ENCODE measurements at places on chromosomes 12 and 14. TPM values are rescaled to one million over a fixed set of nuclear protein-coding genes. Genes with fewer than 3 reads are reported as not detected.

DNA sequence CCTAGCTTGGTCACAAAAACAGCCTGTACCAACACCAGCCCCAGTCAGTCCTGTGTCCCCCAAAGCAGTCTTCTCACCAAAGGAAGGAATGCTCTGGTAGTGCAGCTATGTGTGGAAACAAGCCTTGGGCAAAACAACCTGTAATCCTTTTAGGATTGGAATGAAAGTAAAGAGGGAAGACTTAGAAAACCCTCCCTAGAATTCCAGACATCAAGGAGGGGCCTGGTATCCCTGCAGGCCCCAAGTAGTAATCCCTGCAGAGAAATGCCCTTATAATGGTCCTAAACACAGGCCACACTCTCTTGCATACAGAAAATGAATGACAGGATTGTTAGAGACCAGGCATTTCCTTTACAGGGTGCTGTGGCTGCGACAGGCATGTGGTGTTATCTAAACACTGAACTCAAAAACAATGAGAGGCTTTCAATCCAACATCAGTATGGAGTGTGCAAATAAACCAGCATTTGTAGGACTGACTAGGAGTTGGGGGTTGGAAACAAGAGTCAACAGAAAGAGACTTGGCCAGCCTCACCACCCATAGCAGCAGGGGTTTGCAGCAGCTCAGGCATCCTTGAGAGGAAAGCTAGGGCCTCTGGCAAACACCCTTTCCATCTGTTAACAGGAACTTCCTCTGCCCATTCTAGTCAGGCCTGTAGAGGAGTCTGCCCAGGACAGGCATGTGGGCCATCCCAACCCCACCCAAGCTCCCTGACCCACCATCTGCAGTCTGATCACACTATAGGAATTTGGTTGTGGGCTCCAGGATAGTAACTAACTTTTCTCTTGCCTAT lies 59.1 kb downstream of the DCAF5 start:
- no peaks in the 10 kb centered on the region for H3K4me1 ChIP-seq
- no peak for DNase-seq
- no peak overlapping the region for H3K4me3 ChIP-seq
- peaks cover 7% of the 10 kb centered on the region for H3K36me3 ChIP-seq
- H3K27ac ChIP-seq: no peak overlapping the region

DNA sequence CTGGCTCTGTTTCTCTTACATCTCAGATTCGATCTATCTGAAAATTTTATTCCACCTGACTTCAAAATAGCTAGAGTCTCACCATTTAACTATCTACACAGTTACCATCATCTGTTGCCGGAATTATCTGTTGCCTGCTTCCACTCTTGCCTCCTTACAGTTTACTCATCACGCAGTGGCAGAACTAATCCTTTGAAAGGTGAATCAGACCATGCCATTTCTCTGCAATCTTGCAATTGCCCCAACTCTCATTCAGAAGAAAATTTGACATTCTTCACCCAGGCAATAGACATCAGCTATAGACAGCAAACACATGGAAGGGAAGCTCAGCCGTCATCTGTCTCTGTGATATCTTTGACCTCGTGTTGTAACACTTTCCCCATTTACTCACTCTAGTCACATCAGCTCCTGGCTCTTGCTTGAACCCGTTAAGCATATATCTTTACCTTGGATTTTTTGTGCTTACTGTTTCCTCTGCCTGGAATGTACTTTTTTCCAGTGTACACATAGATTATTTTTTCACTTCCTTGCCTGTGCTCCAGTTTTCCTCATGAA lies 85.5 kb downstream of the PDE3A start:
- H3K4me1 ChIP-seq: peaks cover 2% of the 10 kb centered on the region
- H3K27me3 ChIP-seq: no peaks in the 10 kb centered on the region
- H3K4me3 ChIP-seq: no peak overlapping the region
- no peaks in the 10 kb centered on the region for H3K36me3 ChIP-seq
- no peak overlapping the region for H3K27ac ChIP-seq

DNA sequence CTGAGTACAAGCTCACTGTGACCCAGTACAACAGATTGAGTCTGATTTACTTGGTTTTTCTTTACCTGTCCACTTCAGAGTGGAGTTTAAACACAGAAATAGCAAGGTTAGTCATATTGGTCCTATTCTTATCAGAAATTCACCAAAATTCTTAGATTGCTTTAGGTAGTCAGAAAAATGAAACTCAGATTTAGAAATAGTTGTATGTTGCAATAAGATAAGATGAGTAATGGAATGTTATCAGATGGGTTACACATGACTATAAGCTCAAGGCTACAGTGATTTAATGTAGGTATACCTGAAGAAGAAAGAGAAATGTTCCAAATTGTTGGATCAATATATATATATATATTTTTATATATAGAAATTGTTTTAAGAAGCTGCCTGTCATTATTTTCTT lies 524.1 kb downstream of the LRFN5 start:
- no peaks in the 10 kb centered on the region for H3K27me3 ChIP-seq
- H3K4me1 ChIP-seq: no peaks in the 10 kb centered on the region
- DNase-seq: no peak
- no peak overlapping the region for H3K27ac ChIP-seq

DNA sequence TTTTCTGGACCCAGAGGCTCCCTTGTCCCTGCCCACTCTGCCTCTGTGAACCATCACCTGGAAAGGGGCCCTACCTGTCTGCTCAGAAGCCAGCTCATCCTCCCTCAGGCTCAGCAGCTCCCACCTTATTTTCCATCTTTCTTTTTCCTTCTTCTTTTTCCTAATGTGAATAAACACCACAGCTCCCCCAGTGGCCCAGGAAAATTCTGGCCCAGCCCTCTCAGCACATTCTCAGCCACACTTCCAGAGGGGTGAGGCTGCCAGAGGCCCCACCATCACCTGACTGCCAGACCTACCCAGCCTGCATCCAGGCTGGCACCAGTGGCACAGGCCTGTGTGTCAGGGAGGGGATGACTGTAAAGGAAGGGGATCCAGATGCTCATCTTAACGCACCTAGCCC lies 23.0 kb downstream of the ZFHX2 start:
- no peak overlapping the region for H3K4me3 ChIP-seq
- peak; percentile 49 for DNase-seq
- H3K36me3 ChIP-seq: peaks cover 70% of the 10 kb centered on the region
- no peaks in the 10 kb centered on the region for H3K4me1 ChIP-seq
- H3K27me3 ChIP-seq: no peaks in the 10 kb centered on the region

GRCh38 chr14:71165121-71166031 lies 258.1 kb downstream of the PCNX1 start:
- H3K4me3 ChIP-seq: no peak overlapping the region
- no peaks in the 10 kb centered on the region for H3K4me1 ChIP-seq
- H3K27ac ChIP-seq: no peak overlapping the region

DNA sequence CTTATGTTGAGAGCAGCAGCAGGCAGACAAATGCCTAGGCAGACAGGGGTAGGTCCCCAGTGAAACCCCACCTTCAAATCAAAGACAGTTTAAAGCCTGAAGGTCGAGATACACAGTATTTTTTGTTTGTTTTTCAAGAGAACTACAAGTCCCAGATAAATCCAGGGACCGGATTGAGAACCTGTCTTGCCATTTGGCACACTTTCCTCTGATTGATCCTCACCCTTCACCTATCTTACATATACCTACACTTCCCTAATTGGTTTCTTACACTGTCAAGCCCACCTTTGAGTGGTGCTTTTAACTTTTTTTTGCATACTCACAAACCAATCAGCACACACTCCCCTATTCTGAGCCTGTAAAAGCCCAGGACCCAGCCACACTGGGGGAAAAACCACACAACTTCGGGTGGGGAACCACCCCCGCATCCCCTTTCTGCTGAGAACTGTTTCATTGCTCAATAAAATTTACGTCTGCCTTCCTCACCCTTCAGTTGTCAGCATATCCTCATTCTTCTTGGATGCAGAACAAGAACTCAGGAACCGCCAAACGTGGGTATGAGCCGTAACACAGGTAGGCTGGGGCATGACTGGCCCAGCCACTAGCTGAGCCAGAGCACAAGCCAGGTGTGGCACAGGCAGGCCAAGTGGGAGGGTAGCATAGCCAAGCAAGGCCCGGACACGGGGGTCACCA lies 11.1 kb downstream of the DICER1 start:
- H3K27ac ChIP-seq: no peak overlapping the region
- DNase-seq: no peak
- peaks cover 3% of the 10 kb centered on the region for H3K36me3 ChIP-seq
- no peaks in the 10 kb centered on the region for H3K27me3 ChIP-seq
- H3K4me3 ChIP-seq: no peak overlapping the region

GRCh38 chr14:53516261-53516774 lies 363.2 kb upstream of the DDHD1 start:
- no peaks in the 10 kb centered on the region for H3K4me1 ChIP-seq
- no peak overlapping the region for H3K4me3 ChIP-seq
- no peak overlapping the region for H3K27ac ChIP-seq
- H3K36me3 ChIP-seq: no peaks in the 10 kb centered on the region

GRCh38 chr14:74203639-74204038 lies 35.6 kb upstream of the VSX2 start:
- no peak for DNase-seq
- H3K36me3 ChIP-seq: peaks cover 8% of the 10 kb centered on the region
- H3K4me1 ChIP-seq: no peaks in the 10 kb centered on the region
- no peak overlapping the region for H3K27ac ChIP-seq
- H3K27me3 ChIP-seq: no peaks in the 10 kb centered on the region
- H3K4me3 ChIP-seq: no peak overlapping the region

DNA sequence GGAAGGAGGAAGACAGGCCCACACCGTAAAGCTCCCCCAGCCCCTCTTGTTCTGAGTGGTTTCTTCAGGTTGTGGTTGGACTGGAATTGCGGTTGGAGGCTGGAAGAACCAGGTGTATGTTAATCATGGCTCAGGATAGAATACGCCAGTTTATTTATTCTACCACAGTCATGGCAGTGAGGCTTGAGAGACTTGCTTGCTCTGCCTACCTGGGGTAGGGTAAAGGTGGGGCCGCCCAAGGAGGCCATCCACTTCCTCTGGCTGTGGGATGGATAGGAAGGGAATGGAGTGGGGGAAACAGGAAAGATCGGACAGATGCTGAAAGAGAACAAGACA lies 8.1 kb downstream of the SHMT2 start:
- H3K4me1 ChIP-seq: no peaks in the 10 kb centered on the region
- H3K4me3 ChIP-seq: peak overlapping the region; percentile 72
- peaks cover 56% of the 10 kb centered on the region for H3K27me3 ChIP-seq
- no peak for DNase-seq

DNA sequence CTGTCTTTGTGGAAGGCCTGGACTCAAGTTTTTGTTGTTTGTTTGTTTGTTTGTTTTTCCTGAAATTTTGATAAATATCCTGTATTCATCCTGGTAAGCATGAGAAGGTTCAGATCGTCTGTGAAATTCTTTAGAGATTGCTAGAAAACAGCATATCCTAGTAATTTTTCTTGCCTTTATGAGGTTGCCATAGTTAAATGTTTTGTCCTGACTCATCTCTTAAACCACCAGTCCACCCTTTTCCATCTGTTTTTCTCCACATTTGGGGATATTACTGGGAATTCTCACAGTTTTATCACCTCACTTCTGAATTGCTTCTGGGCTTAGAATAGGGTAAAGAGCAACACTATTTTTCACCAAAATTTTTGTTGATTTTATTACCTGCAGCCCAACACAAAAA lies 248.3 kb downstream of the FBXL14 start:
- H3K36me3 ChIP-seq: peaks cover 4% of the 10 kb centered on the region
- no peak overlapping the region for H3K27ac ChIP-seq
- no peak overlapping the region for H3K4me3 ChIP-seq
- DNase-seq: no peak

- H3K4me3 ChIP-seq: no peak overlapping the region
- no peaks in the 10 kb centered on the region for H3K27me3 ChIP-seq
- H3K27ac ChIP-seq: no peak overlapping the region
- DNase-seq: no peak
Observed at GRCh38 chr14:35159742-35160409, 37.5 kb downstream of the PRORP start.

DNA sequence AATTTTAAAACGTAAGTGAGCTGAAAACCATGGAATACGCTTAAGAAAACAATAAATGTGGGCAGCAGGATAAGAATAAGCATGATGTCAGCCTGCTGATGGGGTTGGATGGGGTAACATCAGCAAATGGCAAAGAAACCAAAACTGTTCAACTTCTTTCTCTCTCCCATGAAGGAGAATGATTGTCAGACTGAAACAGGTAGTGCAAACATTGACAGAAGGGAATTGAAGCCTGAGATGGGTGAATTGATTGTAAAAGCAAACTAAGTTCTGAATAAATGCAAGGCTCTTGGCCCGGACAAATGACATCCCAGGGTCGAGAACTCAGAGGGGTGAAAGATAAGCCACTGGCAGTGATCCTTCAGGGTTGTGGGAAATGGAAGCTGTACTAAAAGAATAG lies 182.6 kb downstream of the ETV6 start:
- DNase-seq: no peak
- H3K27ac ChIP-seq: no peak overlapping the region
- H3K27me3 ChIP-seq: no peaks in the 10 kb centered on the region
- H3K4me3 ChIP-seq: no peak overlapping the region

GRCh38 chr12:26297396-26298070 lies 102.2 kb downstream of the SSPN start:
- no peak for DNase-seq
- no peaks in the 10 kb centered on the region for H3K36me3 ChIP-seq
- H3K4me1 ChIP-seq: no peaks in the 10 kb centered on the region
- H3K27me3 ChIP-seq: no peaks in the 10 kb centered on the region

GRCh38 chr12:49415521-49415970 lies 48.3 kb downstream of the SPATS2 start:
- H3K36me3 ChIP-seq: no peaks in the 10 kb centered on the region
- H3K27ac ChIP-seq: no peak overlapping the region
- no peak overlapping the region for H3K4me3 ChIP-seq
- H3K4me1 ChIP-seq: no peaks in the 10 kb centered on the region

- H3K36me3 ChIP-seq: no peaks in the 10 kb centered on the region
- DNase-seq: no peak
- no peaks in the 10 kb centered on the region for H3K27me3 ChIP-seq
- no peak overlapping the region for H3K4me3 ChIP-seq
- H3K4me1 ChIP-seq: no peaks in the 10 kb centered on the region
Observed at GRCh38 chr14:41549282-41549681, 57.4 kb upstream of the LRFN5 start.

DNA sequence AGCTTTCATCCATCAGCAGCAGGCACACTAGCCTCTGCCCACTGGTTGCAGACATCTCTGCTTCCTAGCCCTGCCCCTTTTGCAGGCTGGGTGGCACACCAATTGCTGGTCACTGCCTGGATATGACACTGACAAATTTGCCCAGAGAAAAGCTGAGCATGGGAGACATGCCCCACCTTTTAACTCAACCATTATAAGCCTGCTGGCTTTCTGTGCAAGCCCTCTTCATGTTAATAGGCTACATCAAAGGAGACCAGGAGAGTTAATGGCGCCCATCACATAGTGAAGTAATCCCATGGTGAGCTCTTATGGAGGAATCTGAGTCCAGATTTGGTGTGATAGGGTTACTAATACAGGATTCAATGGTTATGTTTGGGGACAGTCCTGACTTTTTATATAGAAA lies 139.2 kb downstream of the KICS2 start:
- peaks cover 3% of the 10 kb centered on the region for H3K36me3 ChIP-seq
- no peaks in the 10 kb centered on the region for H3K27me3 ChIP-seq
- no peak for DNase-seq

The HOXC9 gene
- total RNA-seq: not detected

The NOXRED1 gene
- not detected for total RNA-seq

The NPAS3 gene
- total RNA-seq: 0.17 TPM

The OVCH1 gene
- not detected for total RNA-seq

The RNU7-1 gene
- total RNA-seq: not detected

The RND1 gene
- total RNA-seq: 9.5 TPM

The NOC4L gene
- total RNA-seq: 36.9 TPM

The SLC22A17 gene
- 34.0 TPM for total RNA-seq

The JPH4 gene
- total RNA-seq: 6.7 TPM

The SYNE3 gene
- total RNA-seq: 0.11 TPM

The ESPL1 gene
- total RNA-seq: 43.2 TPM

Measured in H9 (cell line).